Activated naive CD4-positive, alpha-beta T cell (primary cell): ENCODE measurements at places on chromosomes 1 and 21.

- no peak for DNase-seq
Measured at GRCh38 chr1:95021805-95022643, 50.7 kb downstream of the ALG14 start.

DNA sequence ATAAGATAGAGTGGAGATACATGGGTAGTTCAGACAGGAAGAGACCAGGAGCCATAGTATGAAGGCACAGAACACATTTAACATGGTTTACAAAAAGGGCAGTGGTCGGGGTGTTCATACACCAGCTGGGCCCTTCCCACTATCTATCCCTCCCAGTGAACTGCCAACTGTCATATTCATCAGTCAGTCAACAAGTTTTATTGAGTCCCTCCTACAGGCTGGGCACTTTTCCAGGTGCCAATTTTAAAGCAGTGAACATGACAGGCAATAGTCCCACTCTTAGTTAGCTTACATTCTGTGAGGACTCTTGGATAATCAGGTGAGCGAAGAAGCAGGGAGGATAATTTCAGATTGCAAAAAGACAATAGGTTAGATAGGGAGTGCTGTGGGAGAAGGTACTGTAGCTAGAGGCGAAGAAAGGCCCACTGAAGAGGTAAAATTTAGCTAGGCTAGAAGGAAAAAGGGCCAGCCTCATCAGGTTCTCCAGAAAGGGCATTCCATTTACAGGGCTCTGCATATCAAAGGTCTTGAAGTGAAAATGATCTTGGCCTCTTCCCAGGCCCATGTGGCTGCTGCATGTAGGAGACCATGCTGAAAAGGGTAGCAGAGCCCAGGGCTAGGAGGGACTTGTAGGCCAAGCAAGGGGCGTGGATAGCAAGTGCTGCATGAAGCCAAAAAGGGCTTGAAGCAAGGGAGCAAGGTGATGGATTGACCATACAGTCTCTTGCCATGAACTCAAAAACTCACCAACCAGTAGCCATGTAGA lies 274.7 kb upstream of the SNX7 start:
- DNase-seq, result no peak

GRCh38 chr1:93592551-93592949 lies 89.1 kb downstream of the BCAR3 start:
- no peak for DNase-seq

DNA sequence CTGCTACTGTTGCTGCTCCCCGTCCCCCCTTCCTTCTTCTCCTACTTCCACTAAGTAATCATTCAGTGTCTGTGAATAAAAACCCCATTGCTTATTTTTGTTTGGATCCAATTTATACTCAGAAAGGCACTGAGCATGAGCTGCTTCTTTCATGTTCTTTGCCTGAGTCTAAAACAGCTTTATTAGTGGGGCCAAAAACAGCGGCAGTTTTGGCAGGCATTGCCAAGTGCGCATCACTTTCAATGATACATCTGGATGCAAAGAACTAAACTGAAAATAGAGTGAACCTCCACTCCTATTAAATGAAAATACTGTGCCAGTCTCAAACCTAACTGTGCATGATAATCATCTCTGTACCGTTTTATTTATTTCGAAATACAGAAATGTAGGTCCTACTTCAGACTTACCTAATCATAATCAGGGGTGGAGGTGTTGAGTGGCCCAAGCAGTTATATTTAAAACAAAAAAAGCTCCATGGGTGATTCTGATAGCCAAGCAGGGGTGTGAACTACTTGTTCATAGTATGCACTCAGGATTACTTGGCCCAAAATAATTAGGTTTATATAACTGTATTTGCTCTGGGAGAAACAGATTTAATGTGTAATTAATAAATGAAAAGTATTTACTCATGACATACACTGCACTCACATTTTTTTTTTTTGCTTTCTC lies 48.4 kb downstream of the NEK7 start:
- DNase-seq, result no peak

DNA sequence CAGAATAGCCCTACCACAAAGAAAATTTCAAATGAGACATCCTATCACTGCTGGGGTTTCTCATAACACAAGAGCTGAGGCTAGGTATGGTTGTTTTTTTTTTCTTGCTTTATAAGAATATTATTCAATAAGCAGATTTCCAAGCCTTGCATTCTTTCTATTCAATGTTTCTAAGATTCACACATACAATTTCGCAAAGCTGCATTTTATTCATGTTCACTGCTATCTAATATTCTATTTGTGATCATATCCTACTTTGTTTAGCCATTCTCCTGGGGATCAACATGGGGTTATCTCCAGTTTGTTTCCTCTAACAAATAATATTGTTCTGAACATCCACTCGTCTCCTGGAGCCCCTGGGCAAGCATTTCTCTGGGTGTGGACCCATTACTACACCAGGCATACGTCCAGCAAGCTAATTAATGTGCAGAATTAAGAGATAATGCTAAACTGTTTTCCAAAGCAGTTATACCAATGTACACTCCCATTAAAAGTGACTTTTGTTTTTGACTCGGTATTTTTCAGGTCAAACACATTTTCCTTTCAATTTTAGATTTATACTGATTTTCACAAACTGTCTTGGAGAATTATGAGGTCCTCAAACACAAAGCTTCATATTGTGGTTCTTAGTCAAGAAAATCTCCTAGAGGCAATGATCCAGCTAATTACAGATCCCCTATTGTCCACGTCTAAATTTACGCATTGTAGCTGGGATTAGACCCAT lies 15.7 kb upstream of the HLCS start:
- no peak for DNase-seq

DNA sequence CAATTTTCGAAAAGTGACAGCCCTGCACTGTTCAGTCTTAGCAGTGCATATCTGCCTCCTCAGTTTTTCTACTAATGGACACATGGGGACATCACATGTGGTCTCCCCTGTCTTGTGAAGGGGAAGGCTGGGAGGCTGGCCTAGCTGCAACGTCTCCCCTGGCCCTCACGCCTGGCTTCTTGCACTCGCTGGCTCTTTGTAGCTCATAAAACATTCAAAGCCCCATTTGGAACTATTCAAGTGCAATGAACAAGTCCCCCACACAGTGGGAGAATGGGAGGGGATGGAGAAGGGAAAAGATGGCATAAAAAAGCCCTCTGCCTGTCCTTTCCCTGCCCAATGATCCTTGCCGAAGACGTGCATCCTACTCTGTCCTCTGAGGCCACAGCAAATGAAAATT lies 73.6 kb downstream of the PGBD5 start:
- no peak for DNase-seq

DNA sequence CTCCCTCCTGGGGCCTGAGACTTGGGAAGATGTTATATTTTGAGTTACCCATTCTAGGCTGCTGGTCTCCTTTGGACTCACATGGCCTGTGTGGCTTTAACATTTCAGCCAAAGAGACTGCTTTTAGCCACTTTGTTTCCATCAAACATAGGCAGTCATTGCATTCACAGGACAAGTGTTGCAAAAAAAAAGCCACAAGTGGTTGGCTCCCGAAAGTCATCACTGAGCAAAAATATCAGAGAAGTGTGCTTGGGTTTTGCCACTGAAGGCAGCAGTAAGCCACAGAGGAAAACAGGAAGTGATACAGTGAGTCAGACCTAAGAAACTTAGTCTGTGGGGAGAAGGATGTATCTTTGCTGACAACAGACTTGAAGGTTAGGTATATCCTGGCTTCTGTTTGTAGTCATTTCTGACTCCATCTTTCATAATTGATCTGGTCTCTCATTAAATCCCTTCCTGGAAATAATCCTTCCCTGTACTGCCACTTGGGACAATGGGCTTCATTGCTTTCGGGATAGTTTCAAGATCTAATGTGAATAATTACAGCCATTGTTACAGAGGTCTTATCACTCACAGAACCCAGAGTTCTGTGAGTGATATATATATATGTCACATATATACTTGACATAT lies 80.9 kb downstream of the COLGALT2 start:
- no peak for DNase-seq

- no peak for DNase-seq
Measured at GRCh38 chr1:163459539-163459938, 137.8 kb downstream of the NUF2 start.

DNA sequence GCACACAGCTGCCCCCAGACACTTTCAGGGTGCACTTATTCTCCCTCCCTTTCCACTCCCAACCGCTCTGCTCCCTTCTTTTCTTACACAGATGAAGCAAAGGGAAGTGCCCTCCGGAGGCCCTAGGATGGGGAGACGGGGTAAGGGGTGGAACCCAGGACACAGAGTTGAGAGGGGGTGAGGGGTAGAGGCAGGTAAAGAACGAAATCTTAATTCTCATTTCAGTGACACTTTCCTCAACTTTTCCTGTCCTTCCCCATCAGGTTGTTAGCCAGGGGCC lies 12.8 kb downstream of the PLEKHO1 start:
- no peak for DNase-seq

GRCh38 chr1:83500987-83501591 lies 497.8 kb downstream of the TTLL7 start:
- no peak for DNase-seq

GRCh38 chr21:43645976-43646375 lies 13.3 kb downstream of the HSF2BP start:
- no peak for DNase-seq

GRCh38 chr1:92755541-92756461 lies 29.1 kb downstream of the EVI5 start:
- DNase-seq, result no peak

- no peak for DNase-seq
Measured at GRCh38 chr1:165644064-165644735, 13.2 kb downstream of the MGST3 start.

GRCh38 chr1:223038288-223039006 lies 104.6 kb downstream of the TLR5 start:
- DNase-seq, result no peak

- DNase-seq, result no peak
Measured at GRCh38 chr1:35369922-35370671, 101.6 kb downstream of the ZMYM4 start.

- DNase-seq, result no peak
Measured at GRCh38 chr1:145702826-145703225, 4.3 kb downstream of the PDZK1 start.

DNA sequence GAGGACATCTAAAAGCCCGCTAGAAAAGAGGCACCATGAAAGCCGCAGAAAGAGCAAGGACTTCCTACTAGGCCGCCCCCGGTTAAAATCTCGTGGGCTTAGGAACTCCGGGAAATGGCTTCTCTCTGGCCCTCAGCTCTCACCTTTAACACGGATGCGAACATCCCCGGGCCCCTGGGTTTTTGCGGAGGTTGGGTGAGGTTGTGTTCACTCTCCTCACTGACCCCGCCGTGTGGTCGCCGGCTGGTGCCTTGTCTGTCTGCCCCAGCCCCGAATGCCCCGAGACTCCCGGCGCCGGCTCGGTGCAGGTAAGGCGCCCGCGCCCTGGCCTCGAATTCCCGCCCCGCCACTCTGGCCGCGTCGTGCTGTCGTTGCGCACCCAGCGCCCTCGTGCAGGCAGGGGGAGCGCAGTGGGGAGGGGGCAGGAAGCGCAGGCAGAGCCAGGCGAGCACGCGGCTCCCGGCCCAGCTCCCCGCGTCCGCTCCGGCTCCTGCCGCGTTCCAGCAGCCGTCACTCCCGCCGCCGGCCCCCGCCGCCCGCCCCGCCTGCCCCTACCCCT lies at the start of gene SHISAL2A:
SHISAL2A (plus strand) TSS at position 437 of the 559 bp plus-strand sequence. CDS start 326 bp downstream, outside the sequence.
- peak; percentile 68 for DNase-seq

DNA sequence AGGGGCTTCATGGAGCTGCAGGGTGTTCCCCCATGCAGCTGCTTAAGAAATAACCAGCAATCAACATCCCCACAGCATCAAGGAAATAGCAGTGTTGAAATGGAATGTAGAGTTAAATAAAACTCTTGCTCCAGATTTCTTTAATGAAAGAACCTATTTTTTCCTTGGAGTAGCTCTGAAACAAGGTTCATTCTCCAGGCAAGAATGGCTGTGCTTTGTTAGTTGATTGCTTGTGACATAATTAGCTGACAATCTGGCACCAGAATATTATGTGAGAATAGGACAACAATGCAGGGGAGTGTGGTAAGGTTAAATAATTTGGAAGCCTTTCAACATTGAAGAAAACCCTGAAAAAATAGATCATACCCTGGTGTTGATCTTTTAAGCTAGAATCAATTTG lies 254.2 kb upstream of the RRP15 start:
- no peak for DNase-seq

DNA sequence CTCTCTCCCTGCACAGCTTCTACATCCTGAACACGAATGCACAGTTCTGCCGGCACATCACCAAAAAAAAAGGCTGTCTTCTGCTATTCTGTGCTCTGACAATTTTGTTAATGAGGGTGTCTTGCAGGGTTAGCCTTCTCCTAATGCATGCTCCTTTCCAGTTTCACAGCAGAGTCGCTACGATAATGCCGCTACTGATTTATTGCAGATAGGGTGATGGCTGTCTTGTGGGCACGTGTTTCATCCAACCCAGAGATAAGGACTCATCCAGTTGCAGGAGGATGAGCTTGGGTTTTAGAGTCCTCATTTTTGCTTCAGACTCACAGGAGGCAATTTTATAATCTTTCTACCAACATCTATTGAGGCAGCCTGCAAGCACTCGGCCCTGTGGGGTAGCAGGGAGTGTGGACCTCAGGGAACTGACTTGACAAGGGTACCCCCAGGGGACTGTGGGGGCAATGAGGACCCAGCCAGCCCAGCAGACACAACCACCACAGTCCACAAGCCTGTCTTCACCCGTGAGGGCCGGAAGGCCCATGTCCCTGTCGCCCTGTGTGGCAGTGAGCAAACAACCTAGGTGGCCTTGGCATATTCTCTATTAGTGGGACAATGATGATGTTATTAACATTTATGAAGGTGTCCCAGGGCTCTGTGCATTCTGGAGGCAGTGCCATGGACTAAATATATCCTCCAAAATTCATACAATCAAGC lies 15.4 kb upstream of the UTS2 start:
- DNase-seq, result no peak

DNA sequence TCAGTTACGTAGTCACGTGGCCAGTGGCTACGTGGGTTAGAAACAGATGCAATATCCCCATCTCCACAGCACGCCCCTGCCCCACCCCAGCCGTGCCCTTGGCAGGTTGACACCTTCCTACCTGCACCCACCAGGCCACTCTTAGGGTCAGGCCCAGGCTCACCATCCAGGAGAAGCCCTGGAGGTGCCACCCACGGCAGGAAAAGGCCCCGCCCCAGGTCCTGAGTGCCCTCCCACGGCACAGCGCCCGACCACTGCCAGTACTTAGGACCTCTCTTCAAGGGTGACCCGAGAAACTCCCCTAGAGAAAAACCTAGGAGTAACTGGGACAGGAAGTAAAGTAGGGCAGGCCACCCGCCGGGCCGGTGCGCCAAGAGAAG lies 1.5 kb downstream of the C1orf35 start:
- DNase-seq, result no peak

GRCh38 chr1:228004331-228004855 lies 2.4 kb upstream of the WNT3A start:
- no peak for DNase-seq

GRCh38 chr1:5501206-5501930 lies 490.9 kb downstream of the NPHP4 start:
- no peak for DNase-seq

DNA sequence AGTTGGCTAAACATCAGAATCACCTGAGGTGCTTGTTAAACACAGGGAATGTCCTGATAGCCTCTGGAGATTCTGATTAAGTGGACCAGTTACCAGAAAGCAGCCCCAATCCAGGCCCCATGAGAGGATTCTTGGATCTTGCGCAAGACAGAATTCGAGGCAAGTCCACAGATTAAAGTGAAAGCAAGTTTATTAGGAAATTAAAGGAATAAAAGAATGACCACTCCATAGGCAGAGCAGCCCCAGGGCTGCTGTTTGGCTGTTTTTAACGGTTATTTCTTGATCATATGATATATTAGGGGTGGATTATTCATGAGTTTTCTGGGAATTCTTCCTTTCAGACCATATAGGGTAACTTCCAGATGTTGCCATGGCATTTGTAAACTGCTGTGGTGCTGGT lies 176.2 kb downstream of the ROR1 start:
- no peak for DNase-seq
